ENCODE measurements at places on chromosomes 6 and 20.

GRCh38 chr6:12602951-12603672 lies 113.5 kb upstream of the PHACTR1 start:
- peak; percentile 76 for DNase-seq

- peak; percentile 89 for DNase-seq
Observed at GRCh38 chr6:39688494-39688893, 36.7 kb downstream of the KIF6 start.

GRCh38 chr20:46801003-46801702 lies 91.7 kb downstream of the SLC2A10 start:
- no peak for DNase-seq

GRCh38 chr6:136438441-136438840 lies 111.8 kb downstream of the MAP7 start:
- no peak for DNase-seq
